Stimulated activated CD8-positive, alpha-beta memory T cell treated with anti-CD3 and anti-CD28 coated beads, Interleukin-7, amount 100 ng/mL, for 24 hours (primary cell): ENCODE measurements at places on chromosomes 16 and 17.

DNA sequence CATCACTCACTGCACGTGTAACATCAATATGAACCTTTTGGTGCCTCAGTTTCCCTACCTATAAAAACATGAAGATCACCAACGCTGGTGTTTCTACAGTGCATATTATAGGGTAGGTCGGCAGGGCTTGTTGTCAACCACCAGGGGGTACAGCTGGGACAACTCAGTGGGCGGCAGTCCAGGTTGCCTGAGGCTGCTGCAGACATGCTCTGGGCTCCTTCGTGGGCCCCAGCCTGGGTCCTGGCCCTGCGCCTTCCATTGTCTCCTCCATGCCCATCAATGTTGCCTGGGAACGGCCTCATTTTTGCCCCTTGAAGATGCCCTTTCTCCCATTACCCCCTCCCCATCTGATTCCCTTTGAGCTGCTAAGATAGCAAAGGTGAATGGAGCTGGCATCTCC lies 89.8 kb downstream of the GSG1L start:
- no peak for DNase-seq

GRCh38 chr17:35747540-35748017 lies 5.5 kb downstream of the GAS2L2 start:
- peak; percentile 59 for DNase-seq

DNA sequence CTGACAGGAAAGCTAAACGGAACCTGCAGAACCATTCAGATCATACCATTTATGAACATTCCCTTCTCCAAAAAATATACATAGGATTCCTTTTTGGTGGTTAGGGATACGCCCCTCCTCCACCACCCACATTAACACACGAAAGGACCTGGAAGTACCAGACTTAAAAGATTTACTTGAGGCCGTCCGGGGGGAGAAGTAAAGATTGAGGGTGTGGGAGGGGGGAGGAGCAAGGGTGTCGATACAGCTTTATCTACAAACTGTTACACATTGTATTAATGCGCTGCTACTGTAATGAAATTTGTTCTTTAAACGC lies 537 bp downstream of the PALB2 start:
- DNase-seq = no peak

- no peak for DNase-seq
Measured at GRCh38 chr16:12405089-12405488, 398.6 kb downstream of the CPPED1 start.

DNA sequence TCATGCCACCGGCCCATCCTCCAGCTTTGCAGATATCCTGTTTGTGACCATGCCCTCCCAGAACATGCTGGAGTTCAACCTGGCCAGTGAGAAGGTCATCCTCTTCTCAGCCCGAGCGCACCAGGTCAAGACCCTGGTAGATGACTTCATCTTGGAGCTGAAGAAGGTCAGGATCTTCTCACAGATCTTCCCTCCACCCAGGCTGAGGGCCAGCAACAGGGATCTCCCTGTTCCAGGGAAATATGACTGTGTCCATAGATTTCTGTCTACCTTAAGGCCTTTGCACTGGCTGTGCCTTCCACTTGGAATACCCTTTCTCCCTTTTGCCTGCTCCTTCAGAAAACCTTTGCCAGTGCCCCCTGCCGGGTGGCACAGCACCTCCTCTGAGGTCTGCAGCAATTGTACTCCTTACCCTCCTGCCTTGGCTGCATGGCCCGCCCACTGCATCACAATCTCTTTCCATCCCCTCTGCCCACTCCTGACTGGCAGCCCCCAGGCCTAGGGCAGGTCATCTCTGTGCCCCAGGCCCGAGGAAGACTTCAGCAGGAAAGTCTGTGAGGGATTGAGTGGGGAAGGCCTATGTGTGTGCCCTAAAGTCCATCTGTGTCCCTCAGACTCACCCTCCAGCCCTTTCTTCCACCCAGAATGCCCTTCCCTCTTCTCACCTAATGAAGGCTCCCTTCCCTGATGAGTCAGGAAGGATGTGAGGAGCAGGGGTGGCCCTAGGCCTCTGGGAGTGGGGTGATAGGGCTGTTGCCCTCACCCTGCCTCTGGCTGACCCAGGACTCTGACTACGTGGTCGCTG lies 27.3 kb upstream of the ALKBH5 start:
- no peak for DNase-seq

DNA sequence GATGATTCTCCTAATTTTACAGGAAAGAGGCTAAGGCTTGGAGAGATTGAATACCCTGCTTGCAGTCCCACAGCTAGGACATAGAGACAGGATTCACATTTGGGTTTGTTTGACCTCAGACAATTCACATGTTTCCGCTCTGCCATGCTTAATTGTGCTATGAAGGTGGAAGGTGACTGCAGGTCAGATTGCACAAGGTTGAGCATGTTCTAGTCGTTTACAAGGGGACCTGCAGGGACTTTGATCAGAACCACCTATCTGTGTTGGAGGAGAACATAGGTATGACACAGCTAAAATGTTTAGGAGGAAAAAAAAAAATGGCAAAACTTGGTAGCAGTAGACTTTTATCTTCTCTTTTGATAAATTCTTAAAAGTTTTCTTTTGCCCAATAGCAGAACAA lies 4.9 kb upstream of the ANKFN1 start:
- DNase-seq = no peak

- no peak for DNase-seq
Measured at GRCh38 chr17:47663912-47664623, 14.3 kb downstream of the KPNB1 start.

DNA sequence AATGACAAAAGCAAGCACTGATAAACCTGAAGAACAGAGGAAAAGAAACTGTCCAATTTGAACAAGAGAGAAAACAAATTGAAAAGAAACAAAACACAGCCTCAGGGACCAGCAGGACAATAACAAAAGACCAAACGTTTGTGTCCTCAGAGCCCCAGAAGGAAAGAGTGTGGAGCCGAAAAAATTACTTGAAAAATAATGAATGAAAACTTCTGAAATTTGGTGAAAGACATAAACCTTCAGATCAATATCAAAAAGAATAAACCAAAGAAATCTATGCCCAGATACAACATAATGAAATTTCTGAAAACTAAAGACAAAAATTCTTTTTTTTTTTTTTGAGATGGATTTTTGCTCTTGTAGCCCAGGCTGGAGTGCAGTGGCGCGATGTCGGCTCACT lies 45.6 kb downstream of the CCDC57 start:
- DNase-seq = no peak

DNA sequence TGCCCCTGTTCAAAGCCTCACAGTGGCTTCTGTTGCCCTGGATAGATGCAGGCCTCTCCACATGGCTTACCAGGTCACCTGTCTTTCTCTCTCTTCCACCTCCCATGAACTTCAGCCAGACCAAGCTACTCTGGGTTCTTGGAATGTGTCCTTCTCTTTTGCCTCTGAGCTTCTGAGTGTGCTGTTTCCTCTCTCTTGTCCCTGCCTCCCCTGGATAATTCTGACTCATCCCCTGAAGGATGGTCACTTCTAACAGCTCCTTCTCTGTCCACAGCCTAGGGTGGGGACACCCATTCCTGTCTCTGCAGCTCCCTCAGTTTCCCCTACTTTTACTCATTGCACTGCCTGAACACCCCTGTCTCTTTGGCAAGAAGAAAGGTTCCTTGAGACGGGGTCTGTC lies 2.9 kb downstream of the GUCY2D start:
- no peak for DNase-seq

GRCh38 chr16:79610771-79611170 lies 10.2 kb upstream of the MAF start:
- DNase-seq = no peak

- DNase-seq = no peak
Measured at GRCh38 chr17:48770954-48771353, 42.4 kb upstream of the HOXB13 start.

- no peak for DNase-seq
Measured at GRCh38 chr17:72602517-72603419, 481.9 kb downstream of the SOX9 start.

- no peak for DNase-seq
Measured at GRCh38 chr17:69486779-69487637, 72.5 kb downstream of the MAP2K6 start.

GRCh38 chr16:57266531-57267260 lies 17.8 kb downstream of the PLLP start:
- no peak for DNase-seq

DNA sequence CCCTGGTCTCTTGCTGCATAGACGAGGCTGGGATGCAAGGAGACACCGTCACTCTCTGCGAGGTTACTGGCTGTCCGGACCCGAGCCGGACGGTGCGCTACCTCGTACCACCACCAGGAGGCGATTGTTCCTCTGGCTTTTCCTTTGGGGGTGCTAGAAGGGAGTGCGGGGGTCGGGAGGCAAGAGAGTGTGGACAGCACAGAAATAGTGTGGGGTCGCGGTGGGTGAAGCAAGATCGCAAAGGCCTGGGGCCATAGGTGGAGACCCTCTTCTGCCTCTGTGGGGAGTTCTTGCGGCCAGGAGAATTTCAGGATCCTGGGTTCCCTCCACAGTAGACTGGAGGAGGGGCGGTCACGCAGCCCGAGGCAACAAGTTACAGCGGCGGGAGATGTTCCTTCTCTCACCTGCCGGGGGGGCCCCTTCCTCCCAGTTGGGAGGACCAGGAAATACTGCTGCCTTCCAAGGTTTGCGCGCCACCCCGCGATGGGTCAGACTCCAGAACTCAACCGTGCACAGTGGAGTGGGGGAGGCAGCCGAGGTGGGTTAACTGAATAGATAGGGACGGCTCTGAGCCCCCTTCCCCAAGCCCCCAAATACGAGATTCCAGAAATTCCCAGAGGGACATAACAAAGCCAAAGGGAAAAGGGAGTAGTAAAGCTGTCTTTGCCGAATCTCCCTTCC lies 6.9 kb downstream of the PHOSPHO1 start:
- no peak for DNase-seq

- no peak for DNase-seq
Measured at GRCh38 chr16:81140930-81141780, 45.0 kb upstream of the GCSH start.

GRCh38 chr16:81280393-81280792 lies 34.4 kb upstream of the GAN start:
- no peak for DNase-seq

- DNase-seq = no peak
Measured at GRCh38 chr16:62543516-62543915, 507.3 kb upstream of the CDH8 start.

DNA sequence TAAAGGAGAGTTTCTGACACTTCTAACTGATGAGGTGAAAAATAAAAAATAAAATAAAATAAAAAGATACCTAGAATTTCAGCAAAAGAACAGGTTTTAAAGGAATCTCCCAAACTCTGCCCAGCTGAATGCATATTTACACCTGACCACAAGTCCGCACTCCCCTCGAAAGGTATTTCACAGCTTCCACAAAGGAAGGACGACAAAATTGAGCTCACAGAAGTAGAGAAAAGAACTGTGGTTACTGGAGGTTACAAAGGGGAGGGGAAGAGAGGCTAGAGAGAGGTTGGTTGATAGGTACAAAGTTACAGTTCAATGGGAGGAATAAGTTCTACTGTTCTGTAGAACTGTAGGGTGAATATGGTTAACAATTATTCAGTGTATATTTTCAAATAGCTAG lies 5.0 kb downstream of the LITAF start:
- no peak for DNase-seq

- no peak for DNase-seq
Measured at GRCh38 chr17:1076299-1076981, 79.5 kb downstream of the TIMM22 start.

DNA sequence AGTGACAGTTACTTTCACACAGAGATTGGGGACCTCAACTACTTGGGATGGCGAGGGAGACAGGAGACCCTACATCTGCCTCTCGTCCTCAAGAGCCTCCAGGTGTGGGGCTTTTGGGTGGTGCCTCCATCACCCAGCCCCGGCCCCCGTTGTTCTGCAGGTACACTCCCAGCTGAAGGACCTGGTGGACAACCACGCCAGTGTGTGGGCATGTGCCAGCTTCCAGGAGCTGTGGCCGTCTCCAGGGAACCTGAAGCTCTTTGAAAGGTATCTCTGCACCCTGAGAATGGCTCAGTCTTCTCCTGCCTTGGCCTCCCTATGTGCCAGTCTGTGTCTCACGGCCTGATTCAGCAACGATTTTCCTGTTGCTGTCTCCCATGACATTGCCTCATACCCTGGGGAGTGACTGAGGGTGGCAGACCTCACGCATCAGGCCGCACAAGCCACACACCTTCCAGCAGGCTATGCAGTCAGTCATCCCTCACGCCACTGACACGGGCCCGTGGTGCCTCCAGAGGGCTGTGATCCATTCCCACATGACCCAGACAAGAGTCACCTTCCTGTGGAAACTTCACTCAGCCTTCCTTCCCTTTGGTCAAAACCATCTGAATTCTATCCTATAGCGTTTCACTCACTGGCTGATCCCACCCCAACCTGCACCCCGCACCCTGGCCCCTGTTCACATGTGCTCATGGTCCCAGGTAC lies 3.7 kb downstream of the CCNF start:
- no peak for DNase-seq

GRCh38 chr16:78494105-78494504 lies 394.7 kb downstream of the WWOX start:
- no peak for DNase-seq

DNA sequence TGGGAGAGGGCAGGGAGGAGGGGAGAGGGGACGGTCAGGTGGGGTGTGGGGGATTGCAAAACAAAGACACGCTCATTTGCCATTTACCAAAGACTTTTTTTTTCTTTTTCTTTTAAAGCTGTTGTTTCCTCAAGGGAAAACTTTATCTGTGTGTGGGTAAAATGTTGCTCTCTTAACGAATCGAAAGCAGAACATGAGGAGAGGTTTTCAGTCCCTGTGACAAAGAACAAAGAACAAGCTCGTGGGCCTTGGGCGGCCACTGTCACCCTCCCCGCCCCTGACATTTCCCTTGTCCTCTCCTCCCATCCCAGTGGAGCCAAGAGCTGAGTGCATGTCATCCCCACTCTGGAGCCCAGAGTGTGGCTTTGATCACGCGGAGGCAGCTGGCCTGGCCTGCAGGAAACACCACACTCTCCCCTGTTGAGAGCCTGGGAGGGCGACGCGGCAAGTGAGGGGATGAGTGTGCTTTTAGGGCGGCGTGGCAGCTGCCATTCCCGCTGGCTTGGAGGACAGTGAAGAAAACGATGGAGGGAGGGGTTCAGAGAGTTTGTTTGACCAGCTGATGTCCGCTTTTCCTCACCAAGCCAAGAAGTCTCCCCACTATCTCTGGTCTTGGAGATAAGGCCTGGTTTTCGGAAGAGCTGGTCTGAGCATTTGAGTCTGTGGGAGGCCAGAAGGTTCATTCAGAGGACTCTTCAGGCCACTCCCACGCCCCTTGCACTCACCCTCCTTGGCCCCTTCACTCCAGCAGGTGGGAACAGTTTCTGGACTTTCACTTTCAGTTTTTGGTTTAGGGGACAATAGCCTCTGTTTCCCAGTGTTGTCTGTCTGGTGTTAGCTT lies 11.4 kb downstream of the CCR7 start:
- DNase-seq = no peak

DNA sequence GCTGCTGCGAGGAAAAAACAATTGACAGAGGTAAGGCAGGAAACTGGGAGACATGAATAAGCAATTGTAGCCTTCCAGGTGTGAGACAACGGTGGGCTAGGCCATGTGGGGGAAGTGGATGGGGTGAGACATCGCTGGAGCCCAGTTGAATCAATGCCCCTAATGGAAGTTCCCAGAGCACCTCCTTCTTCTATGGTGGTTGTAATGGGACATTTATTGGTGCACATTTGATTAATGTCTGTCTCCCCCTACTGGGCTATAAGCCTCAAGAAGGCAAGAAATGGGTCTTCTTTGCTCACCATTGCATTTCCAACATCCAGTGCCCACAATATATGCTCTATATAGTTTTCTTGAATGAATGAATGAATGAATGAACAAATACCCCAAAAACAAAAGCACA lies 22.7 kb upstream of the CD300E start:
- DNase-seq = no peak
